ENCODE measurements at places on chromosomes 6 and 20. TPM values are rescaled to one million over a fixed set of nuclear protein-coding genes. Genes with fewer than 3 reads are reported as not detected.
A peak's percentile ranks its signal among the peaks of the same experiment; 100 is the strongest.

TEAD3 gene
- 1.1 TPM for total RNA-seq

SLC13A3 gene
- total RNA-seq: not detected

CUL9 gene
- total RNA-seq: 49.3 TPM

POU3F2 gene
- total RNA-seq: not detected

CRISP3 gene
- total RNA-seq: not detected

TBC1D22B gene
- 15.1 TPM for total RNA-seq

MMP24 gene
- total RNA-seq: not detected

DNA sequence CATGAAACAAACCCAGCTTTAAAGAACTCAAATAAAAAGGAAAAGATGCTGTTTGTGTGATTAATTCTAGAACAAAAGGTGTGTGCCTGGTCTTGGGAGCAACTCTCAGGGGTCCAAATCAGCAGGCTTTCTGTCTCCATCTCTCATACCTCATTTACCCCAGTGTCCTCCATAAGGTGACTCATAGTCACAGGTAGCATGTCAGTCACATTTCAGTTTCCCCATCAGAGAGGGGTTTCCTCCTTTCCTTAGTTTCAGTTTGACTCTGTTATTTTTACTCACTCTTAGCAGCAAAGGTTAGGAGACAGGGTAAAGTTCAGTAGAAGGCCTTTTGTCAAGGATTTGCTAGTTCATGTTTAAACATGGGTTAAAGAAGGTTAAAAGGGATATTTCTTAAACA lies 46.2 kb downstream of the OGFRL1 start:
- no peak for DNase-seq
- peaks cover 12% of the 10 kb centered on the region for H3K27me3 ChIP-seq
- H3K36me3 ChIP-seq: no peaks in the 10 kb centered on the region
- H3K27ac ChIP-seq: no peak overlapping the region
- H3K4me1 ChIP-seq: no peaks in the 10 kb centered on the region
- no peak overlapping the region for H3K4me3 ChIP-seq

GRCh38 chr6:52937908-52938307 lies 28.4 kb upstream of the GSTA3 start:
- H3K27me3 ChIP-seq: peaks cover 4% of the 10 kb centered on the region
- H3K4me3 ChIP-seq: no peak overlapping the region
- DNase-seq: no peak
- no peak overlapping the region for H3K27ac ChIP-seq
- H3K36me3 ChIP-seq: no peaks in the 10 kb centered on the region

DNA sequence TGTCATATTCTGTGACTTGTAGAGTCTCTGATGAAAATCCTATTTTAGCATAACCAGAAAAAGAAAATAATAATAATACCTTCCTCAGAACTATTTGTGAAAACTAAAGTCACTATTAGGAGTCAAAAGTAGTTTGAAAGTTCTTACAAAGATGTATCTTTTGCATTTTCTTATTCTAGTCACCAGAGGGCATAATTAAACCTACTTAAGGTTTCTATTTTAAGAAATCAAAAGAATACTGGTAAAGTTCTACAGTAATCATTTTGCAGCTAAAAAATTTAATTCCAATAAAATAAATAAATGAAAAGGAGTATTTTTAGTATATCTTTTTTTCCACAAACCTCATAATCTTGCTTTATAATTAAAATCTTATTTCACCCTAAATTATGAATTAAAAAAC lies 28.0 kb upstream of the MCM9 start:
- H3K4me3 ChIP-seq: no peak overlapping the region
- H3K36me3 ChIP-seq: no peaks in the 10 kb centered on the region
- peaks cover 4% of the 10 kb centered on the region for H3K4me1 ChIP-seq
- no peak overlapping the region for H3K27ac ChIP-seq

DNA sequence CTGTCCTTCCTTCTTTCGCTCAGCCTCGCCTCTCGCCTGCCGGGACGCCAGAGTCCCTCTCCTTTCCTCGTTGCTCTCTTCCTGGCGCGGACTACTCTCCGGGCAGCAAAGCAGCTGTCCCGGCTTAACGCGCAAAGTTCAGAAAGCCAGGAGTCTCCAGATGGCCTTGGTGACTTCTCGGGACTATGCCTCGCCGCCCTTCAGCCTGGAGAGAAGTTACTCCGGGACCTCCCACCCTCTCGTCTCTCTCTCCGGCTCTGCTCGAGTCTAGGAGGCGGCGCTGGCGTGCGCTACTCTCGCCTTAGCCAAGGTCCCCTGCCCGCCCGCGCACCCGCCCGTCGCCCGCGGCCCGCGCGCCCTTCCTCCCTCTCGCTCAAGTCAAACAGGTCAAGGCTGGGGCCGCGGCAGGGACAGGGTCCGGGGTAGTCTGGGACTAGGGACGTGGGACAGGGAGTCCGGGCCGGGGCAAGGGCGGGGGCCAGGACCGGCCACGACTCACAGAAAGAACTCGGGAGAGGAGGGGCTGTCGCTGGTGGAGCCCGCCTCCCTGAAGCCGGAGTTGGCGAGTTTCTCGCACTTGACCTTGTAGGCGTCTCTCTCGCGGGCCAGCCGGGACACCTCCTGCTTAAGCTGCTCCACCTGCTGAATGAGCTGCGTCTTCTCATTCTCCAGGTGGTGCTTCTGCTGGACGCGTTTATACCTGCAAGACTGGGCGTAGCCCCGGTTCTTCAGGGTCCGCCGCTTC lies 1.5 kb downstream of the MAFB start:
- no peak overlapping the region for H3K27ac ChIP-seq
- H3K27me3 ChIP-seq: peaks cover 76% of the 10 kb centered on the region
- DNase-seq: no peak
- H3K36me3 ChIP-seq: no peaks in the 10 kb centered on the region

DNA sequence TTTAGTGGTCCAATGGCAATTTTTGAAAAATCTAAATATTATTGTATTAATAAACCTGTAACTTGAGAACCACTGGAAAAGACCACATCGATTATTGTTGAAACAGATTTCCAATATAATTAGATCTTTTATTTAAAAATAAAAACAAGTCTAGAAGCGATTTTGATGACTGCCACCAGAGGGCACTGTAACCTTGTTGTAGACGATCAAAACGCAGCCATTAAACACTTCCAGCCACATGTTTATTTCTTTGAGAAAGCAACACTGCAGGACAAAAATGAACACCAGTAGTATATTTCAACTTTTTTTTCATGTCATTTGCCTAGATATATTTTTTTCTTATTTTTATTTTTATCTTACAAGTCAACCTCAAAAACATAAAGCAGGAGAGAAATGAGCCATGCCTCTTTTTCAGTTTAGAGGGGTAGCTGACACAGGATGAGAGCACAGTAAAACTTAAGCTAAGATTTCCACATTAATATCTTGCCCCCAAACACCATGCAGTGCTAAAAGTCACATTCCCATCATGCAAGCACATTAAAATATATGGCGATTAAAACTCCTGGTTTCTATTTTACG lies 115.4 kb downstream of the OPRM1 start:
- H3K4me1 ChIP-seq: peaks cover 42% of the 10 kb centered on the region
- peaks cover 3% of the 10 kb centered on the region for H3K36me3 ChIP-seq
- DNase-seq: peak; percentile 82
- no peak overlapping the region for H3K4me3 ChIP-seq
- no peaks in the 10 kb centered on the region for H3K27me3 ChIP-seq

DNA sequence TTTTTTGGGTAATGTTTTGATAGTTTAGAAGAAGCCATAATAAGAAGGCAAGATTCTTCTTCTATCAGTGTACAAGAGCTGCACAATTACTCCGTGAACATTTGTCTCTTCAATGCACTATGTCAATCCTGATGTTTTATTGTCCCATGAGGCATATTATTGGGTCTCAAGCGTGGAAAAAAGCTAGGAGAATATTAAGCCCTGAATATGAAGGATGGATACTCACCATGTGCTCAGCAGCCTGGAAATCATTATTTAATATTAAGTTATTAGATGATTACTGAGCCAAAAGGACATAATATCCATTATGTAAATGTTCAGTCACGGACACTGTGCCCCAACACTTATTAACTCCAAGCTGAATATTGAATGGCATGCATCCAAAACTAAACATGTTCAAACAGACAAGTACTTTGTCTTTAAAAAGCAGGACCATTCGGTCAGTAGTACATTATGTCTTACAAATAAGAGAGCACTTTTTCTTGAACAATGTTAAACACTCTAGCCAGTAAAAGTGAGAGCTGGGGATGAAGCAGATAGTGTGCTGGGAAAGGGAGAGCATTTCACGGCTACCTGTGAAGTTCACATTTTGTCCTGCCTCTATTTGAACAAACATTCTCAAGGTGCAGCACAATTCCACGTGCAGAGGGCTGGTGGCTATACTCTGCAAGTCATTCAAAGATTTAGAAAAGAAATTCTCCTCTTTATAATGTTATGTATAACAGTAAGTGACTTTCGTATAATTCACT lies 70.6 kb upstream of the CNR1 start:
- H3K27me3 ChIP-seq: no peaks in the 10 kb centered on the region
- H3K4me3 ChIP-seq: no peak overlapping the region
- H3K36me3 ChIP-seq: no peaks in the 10 kb centered on the region
- no peak for DNase-seq

GRCh38 chr6:45491874-45492273 lies 114.1 kb upstream of the SUPT3H start:
- H3K36me3 ChIP-seq: peaks cover 3% of the 10 kb centered on the region
- no peaks in the 10 kb centered on the region for H3K27me3 ChIP-seq
- no peak overlapping the region for H3K27ac ChIP-seq
- no peak overlapping the region for H3K4me3 ChIP-seq
- DNase-seq: no peak

DNA sequence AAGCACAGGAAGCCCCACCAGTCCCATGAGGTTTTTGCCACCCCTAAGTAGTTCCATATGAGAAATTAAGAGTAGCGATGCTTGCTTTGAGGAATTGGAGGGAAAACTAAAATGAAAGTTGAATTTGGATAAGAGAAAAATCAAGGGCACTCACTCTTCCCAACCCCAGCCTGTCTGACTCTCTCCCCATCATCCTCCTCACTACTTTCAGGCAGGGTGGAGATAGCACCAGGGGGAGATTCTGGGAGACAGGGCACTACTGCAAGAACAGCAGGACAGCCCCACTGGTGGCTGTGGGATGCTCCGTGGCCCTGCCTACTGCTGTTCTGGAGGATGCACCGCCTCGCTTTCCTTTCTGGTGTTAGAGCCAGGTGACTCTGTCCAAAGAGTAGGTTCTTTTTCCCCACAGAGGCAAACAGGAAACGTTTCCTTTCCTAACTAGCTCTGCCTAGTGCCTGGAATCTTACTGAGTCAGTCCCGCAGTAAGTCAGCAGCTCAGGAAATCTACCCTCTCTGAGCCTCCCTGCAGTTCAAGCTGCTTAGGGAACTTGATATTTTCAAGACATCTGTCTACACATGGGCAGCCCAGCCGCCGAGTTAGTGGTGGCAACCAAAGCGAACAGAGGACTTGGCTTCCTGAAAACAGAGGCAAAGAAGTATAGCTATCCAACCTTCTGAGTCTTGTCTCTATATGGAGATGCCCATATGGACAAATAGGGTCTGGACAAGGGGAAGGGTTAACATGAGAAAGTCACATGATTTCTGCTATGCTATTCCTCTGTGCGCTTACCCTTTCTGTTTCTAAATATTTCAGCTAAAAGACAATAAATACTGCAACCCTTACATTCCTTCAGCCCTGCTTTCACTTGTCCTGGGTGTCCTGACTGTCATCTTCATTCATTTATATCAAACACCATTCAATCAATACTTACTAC lies 11.4 kb downstream of the HLA-E start:
- peak; percentile 50 for DNase-seq
- peak overlapping the region; percentile 87 for H3K27ac ChIP-seq
- no peaks in the 10 kb centered on the region for H3K36me3 ChIP-seq

GRCh38 chr6:5250451-5250850 lies 10.3 kb downstream of the LYRM4 start:
- H3K4me1 ChIP-seq: peaks cover 11% of the 10 kb centered on the region
- peaks cover 28% of the 10 kb centered on the region for H3K36me3 ChIP-seq
- no peak for DNase-seq
- no peak overlapping the region for H3K27ac ChIP-seq
- no peaks in the 10 kb centered on the region for H3K27me3 ChIP-seq
- H3K4me3 ChIP-seq: no peak overlapping the region

DNA sequence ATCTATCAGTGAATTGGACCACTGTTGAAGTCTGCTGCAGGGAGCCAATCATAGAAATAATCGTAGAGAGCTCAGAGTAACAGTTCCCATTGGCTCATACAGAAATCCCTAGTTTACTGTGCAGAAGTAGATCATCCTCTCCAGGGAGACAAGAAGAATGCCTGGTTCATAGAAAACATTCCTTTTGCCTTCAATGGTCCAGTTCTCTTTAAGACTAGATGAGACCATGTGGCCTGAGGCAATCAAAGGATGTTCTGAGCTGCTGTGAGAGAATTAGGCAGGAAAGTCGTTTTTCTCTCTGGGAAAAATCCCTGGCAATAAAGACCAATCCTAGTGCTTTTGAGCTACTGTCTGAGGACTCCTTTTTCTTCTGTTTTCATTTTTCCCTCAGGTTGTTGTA lies 208.4 kb downstream of the CENPW start:
- no peaks in the 10 kb centered on the region for H3K4me1 ChIP-seq
- no peak for DNase-seq
- no peak overlapping the region for H3K4me3 ChIP-seq
- H3K27ac ChIP-seq: no peak overlapping the region
- no peaks in the 10 kb centered on the region for H3K36me3 ChIP-seq
- H3K27me3 ChIP-seq: no peaks in the 10 kb centered on the region

- DNase-seq: no peak
- H3K4me3 ChIP-seq: no peak overlapping the region
- no peaks in the 10 kb centered on the region for H3K27me3 ChIP-seq
- no peak overlapping the region for H3K27ac ChIP-seq
- H3K4me1 ChIP-seq: no peaks in the 10 kb centered on the region
Measured at GRCh38 chr6:55963301-55963700, 87.9 kb upstream of the BMP5 start.

DNA sequence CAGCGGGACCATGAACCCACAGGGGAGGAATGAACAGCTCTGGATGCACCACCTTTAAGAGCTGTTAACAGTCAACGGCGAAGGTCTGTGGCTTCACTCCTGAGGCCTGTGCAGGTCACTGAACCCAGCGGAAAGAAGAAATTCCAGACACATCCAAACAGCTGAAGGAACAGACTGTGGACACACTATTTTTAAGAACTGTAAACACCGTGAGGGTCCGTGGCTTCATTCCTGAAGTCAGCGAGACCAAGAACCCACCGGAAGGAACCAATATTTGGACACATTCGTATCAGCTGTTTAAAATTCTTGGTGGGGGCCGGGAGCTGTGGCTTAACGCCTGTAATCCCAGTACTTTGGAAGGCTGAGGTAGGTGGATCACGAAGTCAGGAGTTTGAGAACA lies 5.4 kb upstream of the TMEM14B start:
- peaks cover 13% of the 10 kb centered on the region for H3K4me1 ChIP-seq
- H3K27ac ChIP-seq: no peak overlapping the region
- H3K27me3 ChIP-seq: no peaks in the 10 kb centered on the region
- no peak for DNase-seq
